CD4-positive, alpha-beta T cell treated with Interleukin-6 for 4 hours (primary cell): ENCODE measurements at places on chromosomes 1 and 21.

- DNase-seq = peak; percentile 16
Measured at GRCh38 chr1:31750858-31751510, 13.2 kb downstream of the ADGRB2 start.

DNA sequence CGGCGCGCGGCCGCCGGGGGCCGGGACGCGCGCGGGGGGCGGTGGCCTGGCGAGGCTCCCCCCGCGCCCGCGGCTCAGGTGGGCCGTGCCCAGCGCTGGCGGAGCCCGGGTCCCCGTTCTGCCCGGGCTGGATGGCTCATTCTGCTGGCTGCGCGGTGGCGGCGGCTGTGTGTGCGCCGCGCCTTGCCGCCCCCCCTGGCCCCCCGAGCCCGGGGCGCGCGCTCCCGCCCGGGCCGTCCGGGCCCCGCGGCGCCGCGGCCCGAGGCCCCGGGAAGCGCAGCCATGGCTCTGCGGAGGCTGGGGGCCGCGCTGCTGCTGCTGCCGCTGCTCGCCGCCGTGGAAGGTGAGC is at the start of gene EPHB2:
Gene EPHB2 (plus strand): TSS at position 139 of the 349 bp plus-strand sequence. CDS start 144 bp downstream, at position 283.
- no peak for DNase-seq

DNA sequence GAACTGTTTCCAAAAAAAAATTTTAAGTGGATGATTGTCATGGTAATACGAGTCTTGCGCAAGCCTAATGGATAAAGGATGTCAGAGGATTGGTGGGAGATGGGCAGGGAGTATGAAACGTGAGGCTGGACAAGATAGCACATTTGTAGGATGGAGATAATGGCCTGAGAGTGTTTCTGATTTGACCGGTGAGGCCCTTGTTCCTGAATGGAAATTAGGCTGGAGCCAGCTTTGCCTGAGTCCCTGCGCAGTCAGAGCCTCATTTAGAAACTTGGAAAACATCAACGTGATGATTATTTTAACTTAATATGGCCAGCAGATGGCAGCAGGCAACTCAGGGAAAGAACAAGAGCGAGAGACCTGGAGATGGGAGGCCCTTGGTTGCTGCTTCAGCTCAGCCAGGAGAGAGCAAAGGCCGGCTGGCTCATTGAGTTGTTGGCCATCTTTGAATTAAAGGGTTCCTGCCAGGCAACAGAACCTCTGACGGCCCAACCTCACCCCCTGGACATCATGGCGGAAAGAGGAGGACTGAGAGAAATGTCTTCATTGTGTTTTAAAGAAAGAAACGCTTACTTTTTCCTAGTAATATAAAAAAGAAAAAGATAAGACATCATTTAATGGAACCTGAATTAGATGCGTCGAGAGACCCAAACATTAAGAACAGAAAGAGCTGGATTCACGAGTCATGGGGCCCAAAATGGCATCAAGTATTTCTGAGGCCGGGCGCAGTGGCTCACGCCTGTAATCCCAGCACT is 80.3 kb downstream of the SELENOF start:
- DNase-seq = peak; percentile 65

GRCh38 chr1:198196630-198197029 is 39.8 kb downstream of the NEK7 start:
- no peak for DNase-seq

DNA sequence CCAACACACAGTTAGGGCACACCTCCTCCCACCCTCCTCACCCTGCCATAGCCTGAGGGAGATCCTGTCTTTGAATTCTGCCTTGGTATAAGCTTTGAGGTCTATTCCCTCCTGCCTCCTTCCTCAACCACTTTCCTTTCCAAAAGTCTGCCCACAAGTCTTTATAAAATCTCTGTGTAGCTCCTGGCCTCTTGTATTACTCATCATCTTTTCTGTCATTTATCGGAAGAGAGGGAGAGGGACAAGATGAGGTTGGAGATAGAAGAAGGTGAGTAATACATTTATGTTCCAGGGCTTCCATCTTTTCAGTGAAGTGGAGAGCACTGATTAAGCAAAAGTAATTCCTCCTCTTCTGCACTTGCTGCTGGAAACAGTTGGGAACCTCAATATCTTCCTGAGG is 30.5 kb upstream of the EFCAB14 start:
- no peak for DNase-seq

DNA sequence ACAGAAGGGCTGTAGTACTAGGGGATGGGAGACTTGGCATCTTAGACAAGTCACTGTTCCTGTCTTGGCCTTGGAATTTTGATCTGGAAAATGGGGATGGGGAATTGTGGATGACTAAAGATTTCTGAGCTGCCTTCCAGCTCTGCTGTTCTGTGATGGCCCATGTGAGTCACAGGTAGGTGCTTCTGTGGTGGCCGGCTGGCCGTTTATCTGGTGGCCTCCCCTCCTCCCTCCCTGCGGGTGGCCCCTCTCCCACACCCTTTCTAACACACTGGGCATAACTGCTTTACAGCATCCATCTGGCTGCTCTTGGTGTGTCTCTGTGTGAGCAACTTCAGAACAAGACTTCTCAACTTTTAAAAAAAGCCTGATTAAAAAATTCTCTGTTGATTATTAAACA is 35.9 kb downstream of the KCNA2 start:
- DNase-seq = no peak

DNA sequence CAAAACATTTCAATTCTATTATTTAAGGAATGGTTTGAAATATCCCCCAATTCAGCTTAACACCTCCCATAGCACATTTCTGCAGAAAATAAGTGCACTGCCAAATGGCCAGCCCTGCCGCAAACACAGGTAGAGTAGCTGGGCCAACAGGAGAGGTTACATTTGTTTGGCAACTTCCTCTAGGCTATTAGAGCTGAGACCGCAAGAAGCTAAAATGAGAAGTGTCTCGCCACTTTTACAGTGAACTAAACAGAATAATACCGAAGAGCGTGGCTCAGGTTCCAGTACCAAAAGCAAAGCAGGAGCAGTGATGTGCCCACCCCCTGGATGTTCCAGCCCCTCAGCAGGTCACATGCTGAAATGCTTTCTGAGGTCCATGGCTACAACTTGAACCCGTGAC is 154.5 kb upstream of the PKN2 start:
- no peak for DNase-seq

DNA sequence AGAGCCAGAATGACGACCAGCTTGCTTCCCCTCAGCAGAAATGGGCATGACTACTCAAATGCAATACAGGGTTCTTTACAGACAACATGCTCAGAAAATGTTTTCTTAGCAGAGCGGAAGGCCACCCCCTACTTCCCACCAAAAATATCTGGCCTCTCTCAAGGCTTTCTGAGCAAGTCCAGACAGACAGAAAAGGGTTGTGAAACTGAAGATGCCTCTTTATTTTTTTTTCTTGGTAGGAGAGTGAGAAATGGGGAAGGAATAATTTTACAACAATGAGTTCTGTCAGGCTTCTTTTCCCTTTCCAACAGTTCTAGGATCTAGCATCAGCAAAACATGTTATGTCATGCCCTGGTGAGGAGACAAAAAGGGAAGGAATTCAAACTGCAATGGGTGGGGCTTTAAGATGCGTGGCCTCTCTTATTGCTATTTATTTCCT is 172.0 kb upstream of the CAMK1G start:
- no peak for DNase-seq

DNA sequence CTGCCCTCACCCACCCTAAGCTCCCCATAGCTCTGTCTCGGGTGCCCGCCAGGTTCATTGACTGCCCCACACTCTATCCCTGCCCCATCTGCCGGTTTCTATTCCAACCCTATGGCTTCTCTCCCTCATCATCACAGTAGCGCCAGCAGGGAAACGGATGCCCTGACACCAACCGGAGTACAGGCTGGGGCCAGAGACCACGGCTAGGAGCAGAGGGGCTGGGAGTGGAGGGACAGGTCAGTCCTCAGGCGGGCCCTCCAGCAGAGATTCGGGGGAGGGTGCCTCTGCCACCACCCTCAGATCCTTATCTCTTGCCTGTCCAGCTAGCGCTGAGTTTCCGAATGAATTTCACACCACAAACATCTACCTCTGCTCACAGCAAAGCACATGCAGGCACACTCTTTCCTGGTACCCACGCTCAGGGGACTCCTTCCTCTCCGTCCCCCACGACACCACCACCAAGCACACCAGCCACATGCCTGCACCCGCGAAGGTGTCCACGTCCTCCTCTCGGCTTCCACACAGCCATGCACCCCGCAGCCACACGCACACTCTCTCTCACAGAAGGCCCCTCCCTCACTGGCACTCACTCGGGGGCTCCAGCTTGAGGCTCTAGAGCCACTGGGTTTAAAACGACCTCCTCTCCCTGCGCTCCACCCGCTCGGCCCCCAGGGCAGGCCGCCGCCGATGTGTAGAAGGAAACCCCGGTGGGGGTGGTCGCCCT is 7.2 kb downstream of the TAL1 start:
- DNase-seq = no peak

DNA sequence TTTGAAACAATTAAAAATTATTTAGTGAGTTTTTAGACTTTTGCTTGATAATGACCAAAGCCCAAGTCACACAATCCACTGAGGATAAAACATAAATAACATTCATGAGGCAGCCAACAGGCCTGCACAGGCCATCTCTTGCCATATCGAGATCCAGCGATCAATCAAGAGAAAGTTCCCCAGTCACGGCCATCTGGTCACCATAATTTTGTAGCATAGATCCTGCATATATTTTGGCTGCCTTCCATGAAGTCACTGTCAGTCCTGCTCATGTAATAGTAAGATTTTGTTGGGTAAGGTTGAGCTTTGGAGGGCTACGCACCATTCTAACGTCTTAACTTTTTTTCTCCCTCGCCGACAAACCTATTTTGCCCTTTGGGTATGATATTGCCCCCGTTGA is 17.5 kb downstream of the KPNA6 start:
- no peak for DNase-seq

DNA sequence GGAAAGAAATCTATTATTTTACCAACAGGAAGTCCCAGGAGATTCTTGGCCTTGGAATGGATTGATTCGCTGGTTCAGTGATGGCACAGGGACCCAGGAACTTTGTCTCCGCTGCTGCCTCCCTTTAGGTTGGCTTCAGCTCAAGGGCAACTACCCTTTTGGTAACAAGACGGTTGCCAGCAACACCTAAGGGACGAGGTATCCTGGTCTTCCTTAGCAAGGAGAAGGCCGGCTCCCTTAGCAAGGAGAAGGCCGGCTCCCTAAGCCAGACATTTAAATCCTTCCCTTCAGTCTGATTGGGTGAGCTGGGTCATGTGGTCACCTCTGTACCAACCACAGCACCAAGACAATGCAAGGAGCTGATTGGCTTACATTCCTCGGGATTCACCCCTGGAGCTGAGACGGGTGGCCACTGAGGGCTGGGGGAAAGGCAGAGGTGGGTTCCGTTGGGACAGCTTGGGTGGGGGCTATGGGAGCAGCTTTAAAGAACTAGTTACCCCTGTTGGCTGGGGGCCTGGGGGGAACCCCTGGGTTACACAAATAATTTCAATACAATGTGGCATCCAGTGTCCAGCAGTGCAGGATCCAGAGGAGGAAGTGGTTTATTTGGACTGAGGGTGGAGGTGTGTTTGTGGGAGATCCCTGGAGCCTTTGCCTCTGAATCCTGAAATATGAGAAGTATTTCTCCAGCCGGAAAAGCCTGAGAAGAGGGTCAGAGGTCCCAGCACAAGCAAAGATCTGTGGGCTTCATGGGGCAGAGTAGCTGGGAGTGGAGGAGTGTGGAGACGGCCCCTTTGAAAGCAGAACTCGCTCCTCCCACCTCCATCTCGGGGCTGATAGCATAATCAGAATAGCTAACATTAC is 20.7 kb upstream of the CLIC4 start:
- no peak for DNase-seq

DNA sequence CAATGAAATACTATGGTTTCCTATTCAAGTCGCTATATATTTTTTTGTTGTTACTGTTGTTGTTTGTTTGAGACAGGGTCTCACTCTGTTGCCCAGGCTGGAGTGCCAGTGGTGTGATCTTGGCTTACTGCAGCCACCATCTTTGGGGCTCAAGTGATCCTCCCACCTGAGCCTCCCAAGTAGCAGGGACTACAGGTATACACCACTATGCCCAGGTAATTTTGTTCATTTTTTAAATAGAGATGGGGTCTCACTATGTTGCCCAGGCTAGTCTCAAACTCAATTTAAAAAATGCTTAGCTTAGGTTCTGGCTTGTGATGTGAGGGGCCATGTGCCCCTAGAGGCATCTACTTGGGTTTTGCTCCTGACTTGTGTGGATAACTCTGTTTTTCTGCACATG is 9.8 kb downstream of the RABIF start:
- no peak for DNase-seq

DNA sequence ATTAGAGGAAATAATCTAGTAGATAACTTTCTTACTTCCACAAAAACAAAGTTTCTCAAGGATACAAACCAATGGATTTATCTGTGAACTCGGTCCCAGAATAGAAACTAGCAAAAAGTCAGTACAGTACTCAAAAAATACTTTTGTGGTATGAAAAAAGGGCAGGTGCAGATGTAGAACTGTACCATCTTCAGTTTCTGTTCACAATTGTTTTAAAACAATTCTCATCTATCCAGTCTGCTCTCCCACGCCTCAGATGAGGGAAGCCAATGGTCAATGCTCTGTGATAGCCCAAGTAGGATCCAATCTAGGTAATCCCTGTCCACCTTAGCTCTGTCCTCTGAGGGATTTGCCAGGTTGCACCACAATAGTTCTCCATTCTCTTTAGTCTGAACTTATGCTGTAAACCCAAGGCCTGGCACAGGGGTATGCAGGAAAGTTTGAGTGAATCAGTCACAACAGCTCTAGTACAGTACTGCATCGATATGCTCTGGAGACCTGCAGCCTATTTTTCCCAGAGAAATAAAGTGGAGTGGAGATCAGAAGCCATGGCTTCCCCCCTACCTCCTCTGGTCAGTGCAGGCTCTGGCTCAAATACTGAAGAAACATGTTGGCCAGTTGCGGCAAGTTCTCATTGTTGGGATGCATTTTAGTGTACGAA is 1.4 kb downstream of the KTI12 start:
- DNase-seq = no peak

DNA sequence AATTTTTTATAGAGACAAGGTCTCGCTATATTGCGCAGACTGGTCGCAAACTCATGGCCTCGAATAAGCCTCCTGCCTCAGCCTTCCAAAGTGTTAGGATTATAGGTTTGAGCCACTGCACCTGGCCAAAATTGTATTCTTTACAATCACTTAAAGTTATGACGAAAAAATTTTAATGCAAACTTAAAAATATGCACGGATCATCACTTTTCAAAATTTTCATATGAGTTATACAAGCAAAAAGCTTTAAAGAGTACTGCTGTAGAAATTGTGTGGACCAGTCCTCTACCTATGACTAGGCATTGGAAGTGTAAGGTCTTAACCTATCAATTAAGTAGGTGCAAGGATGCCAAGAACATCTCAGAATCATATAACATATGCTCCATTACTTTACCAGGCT is 34.9 kb downstream of the COP1 start:
- no peak for DNase-seq

GRCh38 chr1:31790641-31791091 is 25.2 kb downstream of the SPOCD1 start:
- DNase-seq = no peak

- DNase-seq = no peak
Measured at GRCh38 chr1:106980121-106980520, 76.4 kb upstream of the PRMT6 start.

DNA sequence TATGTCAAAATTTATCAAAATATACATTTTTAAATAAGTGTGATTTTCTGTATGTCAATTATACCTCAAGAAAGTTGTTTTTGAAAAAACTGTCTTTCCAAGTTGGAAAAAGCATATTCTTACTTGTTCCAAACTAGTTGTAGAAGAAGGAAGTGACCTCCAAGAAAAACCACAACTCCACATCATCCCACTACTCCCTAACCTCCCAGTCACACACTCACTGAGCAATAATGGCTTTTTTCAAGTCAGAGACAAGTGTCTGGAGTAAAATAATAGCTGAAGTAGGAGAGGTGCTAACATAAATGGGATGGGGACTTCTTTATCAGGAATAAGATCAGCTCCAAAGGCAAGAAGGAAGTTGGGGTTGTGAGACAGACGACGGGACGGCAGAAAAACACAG is 13.4 kb downstream of the EPRS1 start:
- no peak for DNase-seq

- no peak for DNase-seq
Measured at GRCh38 chr1:44464361-44464760, 59.3 kb downstream of the RNF220 start.
